Immature natural killer cell (primary cell): ENCODE measurements at places on chromosomes 5 and 9. TPM values are rescaled to one million over a fixed set of nuclear protein-coding genes. Genes with fewer than 3 reads are reported as not detected.

SLC6A19 gene
- not detected for polyA plus RNA-seq

- no peak for DNase-seq
Measured at GRCh38 chr9:11758016-11758415, 935.2 kb upstream of the TYRP1 start.

SPATA31E1 gene
- polyA plus RNA-seq = not detected

DNA sequence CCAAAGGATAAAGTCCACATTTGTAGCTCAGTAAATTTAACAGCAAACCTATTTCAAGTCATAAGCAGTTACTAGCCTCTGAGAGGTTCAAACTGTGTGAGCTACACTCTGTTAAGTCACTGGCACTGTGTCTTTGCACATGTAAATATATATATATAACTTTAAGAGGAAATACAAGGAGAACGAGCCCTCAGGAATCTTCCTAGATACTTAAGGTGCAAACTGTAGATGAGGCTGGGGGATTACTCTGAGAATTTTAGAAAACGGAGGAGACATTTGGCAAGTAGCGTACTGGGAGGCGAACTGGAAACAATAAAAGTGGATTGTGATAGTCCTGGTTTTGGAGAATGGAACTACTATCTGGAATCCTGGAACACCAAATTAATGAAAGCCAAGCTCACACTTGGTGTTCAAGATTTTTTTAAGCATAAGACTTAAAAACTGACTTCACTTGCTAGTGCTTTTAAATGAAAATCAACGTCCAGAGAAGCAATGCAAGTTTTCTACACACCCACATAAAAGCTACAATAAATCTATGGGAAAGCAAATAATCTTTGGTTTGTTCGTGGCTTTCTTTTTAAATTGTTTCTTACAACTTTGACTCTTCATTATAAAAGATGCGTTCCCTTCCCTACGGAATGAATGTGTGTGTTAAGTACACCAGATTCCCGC is 1057.0 kb upstream of the DMAC1 start:
- DNase-seq = no peak

DNA sequence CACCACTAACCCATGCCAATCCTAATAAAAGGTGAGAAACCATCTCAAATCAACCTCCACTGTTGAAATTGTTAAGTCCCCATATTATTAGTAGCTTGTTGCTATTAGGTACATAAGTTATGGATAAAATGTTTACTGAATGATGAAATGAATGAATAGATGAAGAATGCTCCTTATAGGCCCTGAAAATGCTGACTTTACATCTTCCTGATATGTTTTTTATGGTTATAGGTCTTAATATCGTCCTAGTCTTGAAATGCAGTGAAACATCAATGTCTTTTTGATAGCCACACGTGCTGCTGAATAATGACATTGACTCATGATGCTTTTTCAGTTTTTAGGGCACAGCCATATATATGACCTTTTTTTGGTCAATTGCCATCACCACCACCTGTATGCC is 277.7 kb downstream of the SAXO1 start:
- no peak for DNase-seq

DNA sequence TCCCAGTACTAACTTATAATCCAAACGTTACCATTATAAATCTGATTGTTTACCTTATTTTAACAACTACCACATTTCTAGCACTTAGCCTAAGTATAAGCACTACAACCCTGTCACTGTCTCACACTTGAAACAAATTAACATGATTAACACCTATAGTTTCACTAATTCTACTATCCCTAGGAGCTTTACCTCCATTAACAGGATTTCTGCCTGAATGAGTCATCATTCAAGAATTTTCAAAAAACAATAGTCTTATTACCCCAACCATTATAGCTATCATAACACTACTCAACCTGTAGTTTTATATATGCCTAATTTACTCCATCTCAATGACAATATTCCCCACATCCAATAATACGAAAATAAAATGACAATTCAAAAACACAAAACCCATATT is 89.6 kb downstream of the INSL6 start:
- no peak for DNase-seq

DNA sequence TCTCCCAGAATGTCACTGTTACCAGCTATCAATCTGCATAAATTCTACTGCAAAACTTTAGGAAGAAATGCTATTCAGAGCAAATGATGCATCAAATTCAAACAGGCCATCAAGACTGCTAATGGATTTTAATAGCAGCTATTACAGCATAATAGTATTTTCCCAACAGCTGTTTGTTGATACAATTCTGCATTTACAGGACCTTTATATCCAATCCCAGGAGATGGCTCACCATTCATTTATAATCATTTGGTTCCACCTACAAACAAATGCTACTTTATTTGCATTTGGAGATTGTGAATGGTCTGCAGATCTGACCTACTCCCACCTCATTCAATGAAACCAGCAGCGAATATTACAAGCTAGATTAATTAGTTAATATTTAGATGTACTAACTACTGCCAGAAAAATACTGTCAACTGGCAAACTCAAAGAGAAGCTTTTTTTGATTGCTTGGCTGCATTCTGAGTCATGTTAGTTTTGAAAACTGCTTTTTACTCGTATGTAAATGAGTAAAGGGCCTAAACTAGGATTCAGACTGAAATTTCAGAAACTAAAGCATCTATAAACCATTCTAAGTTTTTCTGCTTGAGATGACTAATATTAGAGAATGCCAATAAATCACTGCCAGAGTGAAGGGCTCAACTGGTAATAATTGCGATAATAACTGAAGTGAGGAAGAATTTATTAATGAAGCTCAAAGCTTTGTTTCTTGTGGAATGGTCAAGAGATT is 7.1 kb upstream of the PCA3 start:
- no peak for DNase-seq

EGR1 gene
- polyA plus RNA-seq = 0.99 TPM

DNA sequence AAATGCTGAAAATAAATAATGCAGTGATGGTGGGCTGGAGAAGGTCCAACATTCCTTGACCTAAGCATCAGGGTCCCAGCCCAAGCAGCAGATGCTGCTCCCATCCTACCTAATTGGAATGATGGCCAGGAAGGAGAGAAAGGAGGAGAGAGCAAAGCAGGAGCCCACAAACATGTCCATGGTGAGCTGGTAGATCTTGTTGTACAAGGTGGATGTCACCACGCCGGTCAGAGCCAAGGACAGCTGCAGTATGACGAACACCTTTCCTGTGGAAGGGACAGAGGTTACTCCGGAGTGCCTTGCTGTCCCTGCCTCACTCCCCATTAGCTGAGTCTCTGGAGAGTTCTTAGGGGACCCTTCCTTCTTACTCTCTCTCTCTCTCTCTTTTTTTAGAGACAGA is 4.3 kb downstream of the SLC46A2 start:
- DNase-seq = no peak

DNA sequence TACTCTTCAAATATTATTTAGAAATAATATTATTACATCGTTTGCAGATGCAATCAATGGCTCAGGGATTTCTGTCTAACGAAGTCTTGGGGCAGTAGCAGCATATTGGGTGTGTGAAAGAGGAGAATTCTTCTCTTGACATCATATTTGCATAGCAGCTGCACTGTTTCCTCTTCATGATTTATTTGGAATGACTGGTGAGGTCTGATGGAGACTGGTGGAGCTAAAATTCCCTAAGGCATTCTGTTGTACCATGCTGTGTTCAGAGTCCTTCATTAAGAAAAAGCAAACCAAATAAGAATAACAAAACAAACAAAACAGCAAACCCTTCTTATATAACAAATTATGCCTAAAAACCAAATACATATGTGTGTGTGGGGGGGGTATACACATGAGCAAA is 177.6 kb downstream of the DIRAS2 start:
- no peak for DNase-seq

OR1Q1 gene
- polyA plus RNA-seq = not detected

DNA sequence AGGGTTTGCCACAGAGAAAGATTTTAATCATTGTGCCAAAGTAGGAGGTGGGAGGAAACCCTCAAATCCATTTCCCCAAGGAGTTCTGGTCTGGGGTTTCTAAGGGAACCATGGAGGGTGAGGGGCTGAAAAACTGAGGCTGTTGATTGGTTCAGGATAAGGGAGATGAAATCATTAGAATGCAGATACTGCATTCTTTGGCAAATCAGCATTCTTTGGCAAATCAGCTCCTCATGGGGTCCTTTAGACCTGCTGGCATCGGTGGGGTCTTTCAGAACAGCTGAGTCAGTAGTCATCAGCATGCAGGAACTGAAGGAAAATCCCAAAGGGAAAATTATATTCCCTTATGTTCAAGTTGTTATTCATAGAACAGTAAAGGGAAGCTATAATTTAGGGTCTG is 585.5 kb downstream of the ISL1 start:
- DNase-seq = no peak

GRCh38 chr9:77152289-77152688 is 25.0 kb upstream of the VPS13A start:
- no peak for DNase-seq

SAXO1 gene
- not detected for polyA plus RNA-seq

OLFML2A gene
- polyA plus RNA-seq = not detected

DNA sequence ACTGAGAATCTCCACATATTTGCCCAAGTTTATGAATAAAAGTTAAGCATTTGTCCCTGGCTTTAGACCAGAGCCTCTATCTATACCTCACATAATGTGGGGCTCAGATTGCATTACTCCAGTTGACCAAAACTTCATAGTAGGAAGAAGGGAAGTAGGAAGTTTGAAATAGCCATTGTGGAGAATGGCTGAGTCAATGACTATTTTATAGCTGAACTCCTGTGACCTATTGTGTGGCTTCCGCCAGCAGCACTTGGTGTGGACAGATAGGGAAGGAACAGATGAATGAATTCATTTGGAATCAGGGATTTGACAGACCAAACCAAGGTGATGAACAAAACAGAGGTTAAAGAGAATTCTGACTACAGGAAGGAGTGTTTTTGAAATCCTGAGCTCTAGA is 92.9 kb upstream of the LPAR1 start:
- DNase-seq = no peak

TRIP13 gene
- 0.72 TPM for polyA plus RNA-seq

CA9 gene
- polyA plus RNA-seq = not detected

DNA sequence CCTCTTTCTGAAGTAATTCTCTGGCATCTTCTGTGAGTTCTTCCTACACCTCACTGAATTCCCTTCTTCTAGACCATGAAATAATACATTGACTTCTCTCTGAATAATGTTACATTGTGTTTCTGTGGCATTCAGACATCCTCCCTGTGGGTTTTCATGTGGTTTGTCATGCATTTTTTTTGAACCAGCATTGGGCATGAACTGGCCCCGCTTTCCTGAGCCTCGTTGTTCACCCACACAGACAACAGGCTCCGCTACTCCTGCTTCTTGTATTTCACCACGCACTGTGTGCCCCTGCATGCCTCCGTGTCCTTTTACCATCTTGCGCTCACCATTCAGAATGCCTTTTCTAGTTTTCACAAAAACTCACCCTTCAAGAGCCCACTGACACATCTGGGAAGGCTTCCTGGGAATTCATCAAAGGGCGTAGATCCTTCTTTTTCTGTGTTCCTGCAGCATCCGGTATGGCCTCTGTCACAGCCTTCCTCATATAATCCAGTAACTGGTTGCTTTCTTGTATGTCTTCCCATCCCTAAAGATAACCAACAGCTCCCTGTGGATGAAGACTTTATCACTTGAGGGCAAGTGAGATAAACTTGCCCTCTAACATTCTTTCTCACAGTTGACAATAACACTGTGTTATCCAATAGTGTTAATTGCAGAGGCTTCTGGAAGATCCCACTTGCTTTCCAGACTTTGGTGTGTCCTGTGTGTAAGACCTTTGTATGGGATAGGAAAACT is 51.5 kb upstream of the ADAMTSL1 start:
- no peak for DNase-seq

DNA sequence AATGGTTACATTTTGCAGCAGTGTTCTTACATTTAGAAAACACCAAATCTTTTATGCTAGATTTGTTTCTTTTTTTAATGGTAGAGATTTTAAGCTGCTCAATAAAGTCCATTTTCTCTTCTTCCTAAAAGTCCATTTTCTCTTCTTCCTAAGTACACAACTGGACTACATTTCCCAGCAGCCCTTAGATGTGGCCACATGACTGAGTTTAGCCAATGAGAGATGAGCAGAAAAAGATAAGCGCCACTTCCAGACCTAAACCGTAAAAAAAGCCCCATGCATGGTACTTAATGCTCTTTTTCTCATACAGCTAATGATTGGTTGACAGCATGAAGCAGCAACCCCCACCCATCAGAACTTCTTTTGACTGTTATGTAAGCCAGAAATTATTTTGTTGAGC is 206.7 kb downstream of the FAM114A2 start:
- DNase-seq = no peak

GRCh38 chr9:68841276-68842052 is 136.4 kb downstream of the PIP5K1B start:
- no peak for DNase-seq

ADGRD2 gene
- not detected for polyA plus RNA-seq

DNA sequence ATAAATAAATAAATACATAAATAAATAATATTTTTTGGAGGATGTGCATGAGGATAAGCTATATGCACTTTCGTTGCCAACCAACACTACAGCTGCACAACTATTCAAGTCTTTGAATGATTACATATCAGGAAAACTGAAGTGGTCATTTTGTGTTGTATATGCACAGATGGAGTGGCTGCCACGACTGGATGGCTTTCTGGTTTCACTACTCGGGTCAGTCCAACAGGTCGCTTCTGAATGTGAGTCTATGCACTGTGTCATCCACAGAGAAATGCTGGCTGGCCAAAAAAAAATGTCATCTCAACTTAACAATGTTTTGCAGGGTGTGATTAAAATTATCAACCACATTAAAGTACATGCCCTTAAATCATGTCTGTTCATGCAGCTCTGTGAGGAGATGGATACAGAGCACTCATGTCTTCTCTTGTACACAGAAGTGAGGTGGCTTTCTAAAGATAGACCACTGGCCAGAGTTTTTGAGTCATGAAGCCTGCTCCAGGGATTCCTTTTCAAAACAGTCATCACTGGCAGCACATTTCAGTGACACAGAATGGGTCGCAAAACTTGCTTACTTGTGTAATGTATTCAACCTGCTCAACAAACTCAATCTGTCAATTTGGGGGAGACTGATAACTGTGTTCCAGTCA is 589.8 kb upstream of the CYLC2 start:
- no peak for DNase-seq

DNA sequence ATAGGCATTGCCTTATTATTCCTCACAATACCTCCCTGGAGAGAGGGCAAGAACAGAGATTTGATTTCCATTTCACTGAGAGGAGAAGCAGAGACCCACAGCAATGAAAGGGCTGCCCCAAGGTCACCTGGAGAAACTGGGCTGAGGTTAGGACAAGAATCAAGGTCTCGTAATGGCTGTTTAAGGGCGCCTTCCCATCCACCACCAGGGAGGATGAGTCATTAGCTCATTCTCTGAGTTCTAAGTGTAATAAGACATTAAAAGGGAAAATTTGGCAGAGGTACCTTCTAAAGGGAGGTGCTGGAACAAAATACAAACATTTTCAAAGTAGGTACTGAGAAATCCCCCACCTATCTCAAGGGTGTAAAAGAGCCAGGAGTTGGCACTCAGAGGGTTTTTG is 52.6 kb upstream of the TCERG1 start:
- DNase-seq = no peak

GRCh38 chr9:91212596-91213243 is 149.0 kb downstream of the AUH start:
- DNase-seq = no peak

- DNase-seq = no peak
Measured at GRCh38 chr9:68750255-68750654, 45.2 kb downstream of the PIP5K1B start.

- no peak for DNase-seq
Measured at GRCh38 chr5:74316064-74316603, 324.4 kb downstream of the ENC1 start.
